ENCODE measurements at places on chromosomes 6 and 20.

GRCh38 chr20:54626126-54626525 is 150.7 kb downstream of the DOK5 start:
- DNase-seq: no peak

DNA sequence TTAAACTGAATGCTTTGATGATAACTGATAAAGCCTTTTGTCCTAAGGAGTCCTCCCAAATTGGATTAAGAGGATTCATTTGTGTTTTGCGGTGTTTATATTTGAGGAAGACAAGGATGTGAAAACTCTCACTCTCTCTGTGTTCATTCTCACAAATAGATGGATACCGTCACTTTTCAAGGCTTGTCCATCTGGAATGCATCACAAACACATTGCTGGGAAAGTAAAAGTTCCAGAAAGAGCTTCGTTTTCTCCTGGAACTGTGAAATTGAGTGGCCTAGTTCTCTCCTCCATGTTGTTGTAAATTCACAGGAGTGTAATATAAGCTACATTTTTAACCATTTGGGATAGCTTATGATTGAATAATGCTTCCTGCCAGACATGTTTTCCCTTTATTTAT is 581.6 kb upstream of the FLRT3 start:
- no peak for DNase-seq

DNA sequence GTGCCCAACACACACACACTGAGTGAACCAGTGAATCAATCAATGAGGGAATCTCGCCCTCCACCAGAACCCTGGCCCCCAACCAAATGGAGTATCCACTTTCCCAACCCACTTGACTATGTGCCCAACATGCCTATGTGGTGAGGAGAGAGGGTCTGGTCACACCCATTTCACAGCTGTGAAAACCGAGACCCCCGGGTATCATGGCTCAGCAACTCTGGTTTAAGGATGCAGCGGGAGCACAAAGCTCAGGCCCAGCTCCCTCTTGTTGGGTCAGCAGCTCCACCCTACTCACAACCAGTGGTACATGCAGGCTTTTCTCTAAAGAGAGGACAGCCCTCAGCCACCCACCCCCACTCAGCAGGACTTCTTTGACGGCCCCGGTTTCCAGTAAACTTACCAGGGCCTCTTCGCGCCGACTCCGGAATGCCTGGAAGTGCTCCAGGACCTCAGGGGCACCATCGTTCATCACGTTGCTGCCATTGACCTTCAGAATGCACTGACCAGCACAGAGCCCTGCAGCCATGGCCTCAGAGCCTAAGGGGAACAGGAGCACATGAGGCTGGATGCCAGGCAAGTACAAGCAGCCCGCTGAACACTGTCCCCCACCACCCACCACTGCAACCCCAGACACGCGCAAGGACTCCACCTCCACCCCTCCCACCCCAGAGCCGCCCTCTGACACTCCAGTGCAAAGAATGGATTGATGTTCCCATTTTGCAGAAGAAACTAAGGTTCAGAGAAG is 174.7 kb downstream of the PREX1 start:
- no peak for DNase-seq

- DNase-seq: no peak
Measured at GRCh38 chr6:530425-530824, 126.5 kb downstream of the HUS1B start.

DNA sequence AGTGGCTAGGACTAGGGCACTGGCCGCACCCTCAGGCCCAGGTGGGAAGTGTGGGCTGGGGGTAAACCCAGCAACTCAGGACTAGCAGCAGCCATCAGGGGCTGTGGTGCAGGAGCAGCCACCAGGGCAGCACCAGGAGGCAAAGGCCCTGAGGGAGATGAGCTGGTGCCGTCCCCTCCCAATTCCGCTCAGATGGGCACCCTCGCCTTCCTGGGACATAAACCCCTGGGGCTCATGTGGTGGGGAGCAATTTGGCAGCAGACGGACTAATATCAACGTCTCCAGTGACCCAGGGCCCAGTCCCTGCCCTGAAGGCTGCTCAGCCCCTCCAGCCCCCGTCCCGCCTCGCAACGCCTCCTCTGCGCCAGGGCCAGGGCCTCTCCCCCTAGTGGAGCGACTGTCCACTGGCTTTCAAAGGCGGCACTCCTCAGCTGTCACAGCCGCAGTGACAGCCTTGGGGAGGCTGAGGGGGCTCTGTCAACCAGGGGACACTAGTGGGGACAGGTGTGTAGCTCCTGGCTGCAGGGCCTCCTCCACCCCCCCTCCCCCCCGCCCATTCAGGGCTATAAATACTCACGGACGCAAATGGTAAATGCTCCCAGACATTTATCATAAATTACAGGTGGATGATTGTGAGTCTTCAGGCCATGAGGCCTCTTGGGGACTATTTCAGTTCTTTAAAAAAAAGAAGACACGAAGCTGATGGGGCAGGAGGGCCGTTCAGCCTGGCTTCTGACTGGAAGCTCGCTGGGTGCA is 349.9 kb downstream of the ZFAND3 start:
- no peak for DNase-seq

- no peak for DNase-seq
Measured at GRCh38 chr6:45187836-45188235, 140.3 kb upstream of the RUNX2 start.

- DNase-seq: no peak
Measured at GRCh38 chr6:3533981-3534380, 77.1 kb upstream of the SLC22A23 start.

DNA sequence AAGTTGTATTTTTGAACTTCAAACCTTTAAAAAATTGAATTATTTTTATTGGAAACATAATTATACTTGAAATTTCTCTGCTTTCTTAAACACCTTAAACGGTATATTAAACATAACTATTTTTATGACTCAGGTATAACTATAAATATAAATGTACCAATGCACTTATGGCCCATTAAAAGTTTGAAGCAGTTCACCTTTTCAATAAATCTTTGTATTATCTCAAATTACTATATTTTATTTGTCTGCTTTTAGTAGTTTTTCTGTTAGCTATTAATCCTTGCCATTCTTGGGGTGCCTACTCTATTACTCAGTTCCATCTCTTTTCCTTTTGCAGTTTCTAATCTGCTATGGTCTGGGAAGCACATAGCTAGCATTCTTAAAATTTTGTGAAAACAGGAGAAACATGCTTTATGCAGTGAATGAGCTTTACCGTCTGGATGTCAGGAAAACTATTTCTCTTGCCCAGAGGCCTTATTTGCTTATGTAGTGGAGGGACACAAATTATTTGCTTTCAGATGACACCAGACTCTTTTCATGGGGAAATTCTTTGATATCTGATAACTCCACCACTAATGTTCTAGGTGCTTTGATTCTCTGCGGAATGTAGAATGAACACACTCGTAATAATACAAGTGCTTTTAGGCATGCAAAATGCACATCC is 378.9 kb upstream of the CITED2 start:
- no peak for DNase-seq

- DNase-seq: no peak
Measured at GRCh38 chr6:75402296-75402695, 91.3 kb downstream of the FILIP1 start.

- DNase-seq: no peak
Measured at GRCh38 chr6:34102099-34102656, 43.7 kb downstream of the GRM4 start.

DNA sequence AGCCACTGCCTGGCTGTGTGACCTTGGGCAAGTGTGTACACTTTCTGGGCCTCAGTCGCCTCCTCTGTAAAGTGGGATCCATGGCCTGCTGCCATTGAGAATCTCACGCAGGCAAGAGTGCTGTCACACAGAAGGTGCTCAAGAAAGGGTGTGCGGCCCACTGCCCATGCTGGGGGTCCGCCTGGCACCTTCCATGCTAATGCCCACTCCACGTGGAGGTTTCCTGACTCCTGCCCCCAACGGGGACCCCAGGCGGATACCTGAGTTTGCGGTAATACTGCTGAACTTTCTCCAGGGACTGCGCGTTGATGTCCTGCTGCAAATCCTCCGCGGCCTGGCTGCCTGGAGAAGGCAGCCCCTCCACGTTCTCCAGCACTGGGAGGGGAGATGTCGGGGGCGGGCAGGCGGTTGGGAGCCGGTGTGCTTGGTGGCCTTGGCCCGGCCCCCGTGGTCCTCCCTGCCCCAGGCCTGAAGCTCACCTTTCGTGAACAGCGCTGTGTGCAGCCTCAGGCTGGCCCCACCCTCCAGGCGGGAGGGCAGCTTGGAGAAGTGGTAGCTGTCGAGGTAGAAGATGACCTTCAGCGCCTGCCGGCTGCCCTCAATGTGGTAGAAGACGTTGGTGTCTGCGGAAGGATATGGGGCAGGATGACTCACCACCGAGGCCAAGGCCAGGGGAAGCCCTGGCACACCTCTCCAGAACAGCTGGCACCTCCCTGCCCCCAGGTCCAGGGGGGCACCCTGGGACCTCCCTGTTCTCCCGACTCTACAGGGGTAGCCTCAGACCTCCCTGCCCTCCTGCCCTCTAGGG is 195.6 kb downstream of the PREX1 start:
- DNase-seq: no peak

GRCh38 chr20:9269280-9269971 is 200.5 kb downstream of the PLCB4 start:
- no peak for DNase-seq

DNA sequence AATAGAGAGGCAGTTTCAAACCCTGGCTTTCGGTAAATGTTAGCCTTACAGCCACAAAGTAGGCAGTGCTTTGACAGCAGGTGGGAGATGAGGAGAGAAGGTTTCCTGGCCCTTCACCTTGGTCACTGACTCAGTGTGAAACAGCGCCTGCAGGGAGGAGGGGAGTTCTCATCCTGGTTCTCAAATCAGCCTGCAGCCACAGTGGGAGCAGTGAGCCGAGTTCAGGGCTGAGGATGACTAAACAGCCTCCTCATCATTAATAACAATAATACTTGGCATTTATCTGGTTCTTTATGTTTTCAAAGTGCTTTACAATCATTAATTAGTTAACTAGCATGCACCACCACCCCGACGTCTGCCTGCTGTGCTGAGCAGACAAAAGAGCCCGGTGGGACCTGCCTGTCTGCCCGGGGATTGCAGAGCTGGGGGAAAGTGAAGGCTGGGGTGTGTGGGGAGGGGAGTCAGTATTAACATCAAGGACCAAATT is 59.6 kb downstream of the PRDM1 start:
- DNase-seq: no peak

DNA sequence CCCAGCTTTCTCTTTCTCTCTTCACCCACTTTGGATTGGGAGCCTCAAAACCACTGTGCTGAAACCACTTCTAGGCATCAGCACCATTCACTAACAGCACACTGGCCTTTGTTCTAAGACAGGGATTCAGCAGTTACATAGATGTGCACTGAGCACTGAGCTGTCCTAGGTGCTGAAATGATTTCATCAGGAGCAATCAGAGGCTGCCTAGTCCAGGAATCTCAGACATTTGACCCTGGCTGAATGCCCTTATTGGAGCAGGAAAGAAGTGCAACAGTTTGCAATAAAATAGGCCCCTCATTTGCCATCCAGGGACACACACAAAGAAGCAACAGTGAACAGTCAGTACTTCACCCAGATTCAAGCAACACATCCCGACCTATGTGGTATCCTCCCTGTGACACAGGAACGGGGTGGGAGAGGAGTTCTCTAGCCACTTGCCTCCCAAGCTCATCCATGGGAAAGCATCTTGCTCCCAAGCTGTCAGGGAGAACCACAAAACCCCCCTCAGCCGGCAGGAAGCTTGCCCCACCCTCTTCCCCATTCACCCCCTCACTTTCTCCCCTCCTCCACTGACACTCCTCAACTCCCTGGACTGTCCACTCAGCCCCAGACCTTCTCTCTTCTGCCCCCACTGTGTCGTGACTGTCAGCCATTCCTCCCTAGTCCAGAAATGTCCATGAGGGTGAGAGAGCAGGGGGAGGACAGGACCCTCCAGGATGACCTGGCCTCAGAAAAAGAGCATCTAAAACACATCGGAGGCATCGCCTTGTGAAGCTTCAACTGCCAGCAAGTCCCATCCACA is 304.4 kb downstream of the PREX1 start:
- DNase-seq: no peak

GRCh38 chr6:36578030-36578429 is 16.1 kb upstream of the SRSF3 start:
- DNase-seq: no peak

DNA sequence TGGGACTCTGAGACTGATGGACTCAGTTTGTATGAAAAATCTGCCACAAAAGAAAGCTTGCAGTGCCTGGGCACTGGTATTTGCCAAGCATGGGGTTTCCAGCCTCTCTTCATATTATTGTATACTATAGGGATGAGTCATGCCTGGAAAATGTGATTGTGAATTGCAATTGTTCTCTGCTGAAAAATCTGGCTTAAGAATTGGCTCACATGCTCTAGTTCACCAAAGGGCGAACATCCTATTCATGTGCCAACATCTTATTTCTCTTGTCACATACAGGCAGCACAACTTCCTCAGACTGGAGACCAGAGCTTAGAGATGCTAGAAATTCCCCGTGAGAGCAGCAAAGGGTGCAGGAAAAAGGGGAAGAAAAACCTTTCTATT is 103.6 kb upstream of the KCNK16 start:
- peak; percentile 38 for DNase-seq

DNA sequence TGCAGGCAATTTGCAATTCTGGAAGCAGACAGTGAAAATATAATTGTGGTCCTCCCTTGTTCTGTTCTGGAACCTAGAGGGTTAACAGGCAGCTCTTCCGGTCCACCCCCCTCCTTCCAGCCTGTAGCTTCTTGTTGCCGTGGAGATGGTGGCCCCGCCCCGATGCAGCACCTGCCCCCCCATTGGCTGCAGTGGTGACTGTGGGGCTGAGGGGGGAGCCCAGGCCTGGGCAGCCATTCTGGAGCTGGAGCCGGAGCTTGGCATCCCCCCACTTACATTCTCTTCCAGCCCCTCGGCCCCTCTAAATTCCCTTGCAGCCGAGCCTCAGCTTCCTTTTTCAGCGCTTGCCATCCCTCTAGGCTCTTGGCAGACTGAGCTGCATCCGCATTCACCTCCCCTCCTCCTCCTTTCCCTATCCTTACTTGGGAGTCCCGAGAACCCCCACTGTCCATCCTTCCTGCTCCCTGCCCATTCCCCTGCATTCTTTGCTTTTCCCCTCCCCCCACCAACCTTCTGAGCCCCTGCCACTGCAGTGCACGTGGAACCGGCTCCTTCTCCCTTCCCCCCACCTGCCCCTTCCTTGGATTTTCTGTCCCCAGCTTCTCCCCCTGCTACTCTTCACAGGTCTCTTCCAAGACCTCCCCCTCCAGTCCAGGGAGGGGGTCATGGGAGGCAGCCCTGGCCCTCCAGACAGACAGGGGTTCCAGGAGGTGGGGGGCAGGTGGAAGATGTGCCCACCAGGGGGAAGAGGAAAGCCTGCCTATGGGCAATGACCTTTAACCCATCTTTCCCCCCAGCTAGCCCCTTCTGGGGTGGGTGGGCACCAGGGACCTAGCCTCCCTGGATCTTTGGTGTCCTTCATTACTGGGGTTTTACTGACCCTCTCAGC is 11.4 kb downstream of the SYNGAP1 start:
- no peak for DNase-seq

DNA sequence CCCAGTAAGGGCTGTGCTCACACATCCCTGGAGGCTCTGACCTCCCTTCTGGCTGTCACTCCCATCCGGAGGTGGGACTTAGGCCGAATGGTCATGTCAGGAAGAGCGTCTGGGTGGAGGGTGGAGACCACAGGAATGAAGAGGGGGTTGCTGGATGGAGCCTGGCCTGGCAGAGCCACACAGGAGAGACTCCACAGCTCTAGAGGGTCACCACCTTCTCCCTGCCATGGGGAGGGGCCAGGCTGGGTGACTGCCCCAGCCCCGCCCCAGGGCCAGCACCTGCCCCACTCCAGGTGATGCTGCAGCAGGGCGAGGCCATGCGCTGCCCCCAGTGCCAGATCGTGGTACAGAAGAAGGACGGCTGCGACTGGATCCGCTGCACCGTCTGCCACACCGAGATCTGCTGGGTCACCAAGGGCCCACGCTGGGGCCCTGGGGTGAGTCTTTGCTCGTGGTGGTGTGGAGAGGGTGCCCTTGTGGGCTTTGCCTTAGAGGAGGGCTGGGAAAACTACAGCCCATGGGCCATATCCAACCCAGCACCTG is 20.6 kb downstream of the RBCK1 start:
- no peak for DNase-seq
